ENCODE measurements at places on chromosomes 4 and X. TPM values are rescaled to one million over a fixed set of nuclear protein-coding genes. Genes with fewer than 3 reads are reported as not detected.
A peak's percentile ranks its signal among the peaks of the same experiment; 100 is the strongest.

DNA sequence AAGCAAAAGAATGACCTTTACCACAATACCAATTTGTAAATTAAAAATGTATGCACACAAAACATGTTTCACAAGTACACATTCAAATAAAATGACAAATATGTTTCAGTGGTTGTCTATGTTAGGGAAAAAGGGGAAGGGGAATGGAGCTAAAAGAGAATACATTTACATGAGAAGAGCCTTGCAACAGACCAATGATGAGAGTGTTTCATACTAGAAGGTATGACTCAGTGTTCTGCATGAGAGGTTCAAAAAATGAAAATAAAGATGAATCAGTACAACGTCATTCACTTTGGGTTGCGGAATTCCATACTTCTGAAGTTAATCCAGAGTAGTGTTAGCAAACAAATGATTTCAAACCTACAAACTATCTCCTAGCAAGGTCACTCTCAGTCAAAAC lies 51.7 kb downstream of the RPGR start:
- DNase-seq: no peak

Gene PPARGC1A
- not detected for total RNA-seq

GRCh38 chr4:89486042-89486441 lies 178.4 kb upstream of the GPRIN3 start:
- DNase-seq: peak; percentile 40

- no peak for DNase-seq
Measured at GRCh38 chr4:34422472-34423175, 1821.7 kb downstream of the ARAP2 start.

GRCh38 chr4:51843309-51844152 lies 578 bp downstream of the DCUN1D4 start:
- no peak for DNase-seq

Gene ADH4
- total RNA-seq: not detected

Gene KCTD8
- total RNA-seq: 0.28 TPM

Gene FRMPD4
- total RNA-seq: not detected

DNA sequence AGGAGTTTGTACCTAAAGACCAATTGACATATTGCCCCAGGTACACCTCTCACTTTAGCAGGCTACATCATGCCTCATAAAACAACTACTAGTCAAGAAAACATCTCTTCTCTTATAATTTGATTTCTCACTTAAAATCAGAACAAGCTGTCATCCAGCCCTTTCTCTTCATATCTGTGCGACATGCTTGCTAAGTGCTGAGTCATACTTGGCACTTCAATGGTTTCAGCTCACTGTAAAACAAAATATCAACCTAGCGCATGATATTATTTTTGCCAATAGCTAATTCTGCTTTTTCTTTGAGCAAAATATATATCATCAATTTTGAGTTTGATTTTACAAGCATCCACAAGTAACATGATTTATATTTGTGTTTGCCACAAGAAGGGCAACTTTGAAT lies 27.9 kb upstream of the FUNDC1 start:
- no peak for DNase-seq

DNA sequence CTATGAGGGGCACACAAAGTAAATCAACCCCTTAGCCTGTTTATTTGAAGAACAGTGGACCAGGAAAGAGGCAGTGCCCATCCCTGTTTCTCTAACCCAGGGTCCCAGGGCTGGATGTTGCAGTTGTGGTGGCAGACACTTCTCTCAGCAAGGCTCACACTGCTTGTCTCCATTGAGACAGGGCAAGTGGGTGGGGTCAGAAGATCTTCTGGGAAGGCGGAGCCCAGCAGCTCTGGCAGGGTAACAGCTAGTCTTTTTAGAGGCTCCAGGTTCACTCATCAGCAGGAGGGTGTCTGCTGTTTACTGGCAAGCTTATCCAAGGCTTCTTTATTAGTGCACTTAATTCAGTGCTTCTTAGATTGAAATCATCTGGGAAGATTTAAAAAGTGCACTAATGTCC lies 659.8 kb upstream of the DIPK2B start:
- no peak for DNase-seq

- no peak for DNase-seq
Measured at GRCh38 chr4:7330811-7331681, 103.7 kb downstream of the PSAPL1 start.

DNA sequence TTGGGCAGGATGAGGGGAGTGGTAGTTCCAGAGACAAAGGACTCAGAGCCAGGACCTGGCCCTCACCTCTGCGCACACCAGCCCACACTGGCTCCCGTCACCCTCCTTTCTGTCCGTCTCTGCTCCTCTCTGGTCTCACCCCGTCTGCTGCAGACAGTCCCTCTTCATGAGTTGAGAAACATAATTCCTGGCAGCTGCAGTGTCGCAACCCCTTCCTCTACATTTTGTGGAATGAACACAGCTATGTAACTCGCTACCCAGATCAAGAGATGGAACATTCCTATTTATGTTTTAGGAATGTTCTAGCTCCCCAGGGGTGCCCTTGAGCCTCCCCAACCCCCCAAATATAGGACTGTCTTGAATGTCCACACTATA lies 59.3 kb downstream of the SHROOM2 start:
- DNase-seq: no peak
